ENCODE measurements at places on chromosomes 4 and X.

DNA sequence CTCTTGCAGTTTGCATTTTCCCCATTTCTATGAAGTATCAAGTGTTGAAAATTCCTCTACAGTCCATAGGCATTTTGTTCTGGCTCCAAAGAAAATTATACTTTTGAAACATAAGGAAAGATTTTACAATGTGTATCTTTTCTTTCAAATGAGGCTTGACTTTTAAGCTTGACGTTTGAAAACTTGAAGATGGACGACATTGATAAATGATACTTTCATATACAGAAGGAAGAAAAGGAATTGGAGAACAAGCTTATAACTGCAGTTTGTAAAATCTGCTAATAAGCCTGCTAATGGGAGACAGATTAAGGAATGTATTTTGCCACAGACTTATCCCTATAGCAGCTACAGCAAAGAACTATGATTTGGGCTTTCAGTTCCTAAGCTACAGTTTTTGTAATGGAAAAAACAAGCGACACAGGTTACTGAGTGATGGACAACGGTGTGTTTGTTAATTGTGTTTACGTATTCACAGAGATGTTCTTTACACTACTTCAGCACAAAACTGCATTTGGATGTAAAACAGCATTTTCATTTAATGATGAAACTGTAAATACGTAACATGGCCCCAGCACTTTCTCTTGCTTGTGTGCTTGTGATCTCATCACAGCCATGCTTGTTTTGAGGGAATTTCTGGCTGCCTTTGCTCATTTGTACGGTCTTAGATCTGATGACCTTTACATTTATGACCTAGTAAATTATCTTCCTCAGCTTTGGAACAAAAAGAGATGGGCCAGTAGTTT, 83.2 kb upstream of the FAT1 start:
- peak; percentile 21 for DNase-seq

DNA sequence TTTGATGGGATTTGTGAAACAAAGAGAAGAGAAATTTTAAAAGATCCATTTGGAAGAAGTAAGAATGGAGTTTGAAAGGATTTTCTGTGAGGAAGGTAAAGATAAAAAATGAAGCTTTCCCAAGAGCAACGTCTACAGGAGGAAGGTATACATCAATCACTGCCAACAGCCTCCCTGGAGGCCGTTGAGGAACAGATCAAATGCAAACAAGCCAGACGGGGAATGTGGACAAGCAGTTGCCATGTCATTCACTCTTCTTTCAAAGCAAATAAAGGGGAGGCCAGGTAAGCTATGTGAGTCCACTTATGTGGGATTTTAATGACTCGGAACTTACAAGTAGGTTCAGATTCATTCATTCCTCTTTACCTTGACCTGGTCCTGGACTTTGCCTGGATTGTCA, 1020.5 kb upstream of the AGA start:
- DNase-seq: peak; percentile 53

DNA sequence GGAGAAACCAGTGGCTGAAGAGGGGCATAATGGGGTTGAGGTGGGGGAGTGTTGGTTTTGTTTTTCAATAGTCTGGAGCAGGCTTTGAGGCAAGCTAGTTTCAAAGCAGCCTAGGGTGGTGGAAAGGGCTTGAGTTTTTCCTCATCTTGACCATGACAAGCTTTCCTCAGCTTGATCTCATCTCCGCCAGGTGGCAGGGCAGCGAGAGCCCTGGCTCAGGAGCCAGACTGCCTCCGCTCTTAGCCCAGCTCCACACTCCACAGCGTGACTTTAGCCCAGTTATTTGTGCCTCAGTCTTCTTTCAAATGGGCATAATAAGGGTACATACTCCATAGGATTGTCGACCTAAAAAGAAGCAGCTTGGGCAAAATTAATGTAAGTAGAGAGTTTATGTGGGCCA, 29.9 kb upstream of the SOWAHD start:
- peak; percentile 53 for DNase-seq

DNA sequence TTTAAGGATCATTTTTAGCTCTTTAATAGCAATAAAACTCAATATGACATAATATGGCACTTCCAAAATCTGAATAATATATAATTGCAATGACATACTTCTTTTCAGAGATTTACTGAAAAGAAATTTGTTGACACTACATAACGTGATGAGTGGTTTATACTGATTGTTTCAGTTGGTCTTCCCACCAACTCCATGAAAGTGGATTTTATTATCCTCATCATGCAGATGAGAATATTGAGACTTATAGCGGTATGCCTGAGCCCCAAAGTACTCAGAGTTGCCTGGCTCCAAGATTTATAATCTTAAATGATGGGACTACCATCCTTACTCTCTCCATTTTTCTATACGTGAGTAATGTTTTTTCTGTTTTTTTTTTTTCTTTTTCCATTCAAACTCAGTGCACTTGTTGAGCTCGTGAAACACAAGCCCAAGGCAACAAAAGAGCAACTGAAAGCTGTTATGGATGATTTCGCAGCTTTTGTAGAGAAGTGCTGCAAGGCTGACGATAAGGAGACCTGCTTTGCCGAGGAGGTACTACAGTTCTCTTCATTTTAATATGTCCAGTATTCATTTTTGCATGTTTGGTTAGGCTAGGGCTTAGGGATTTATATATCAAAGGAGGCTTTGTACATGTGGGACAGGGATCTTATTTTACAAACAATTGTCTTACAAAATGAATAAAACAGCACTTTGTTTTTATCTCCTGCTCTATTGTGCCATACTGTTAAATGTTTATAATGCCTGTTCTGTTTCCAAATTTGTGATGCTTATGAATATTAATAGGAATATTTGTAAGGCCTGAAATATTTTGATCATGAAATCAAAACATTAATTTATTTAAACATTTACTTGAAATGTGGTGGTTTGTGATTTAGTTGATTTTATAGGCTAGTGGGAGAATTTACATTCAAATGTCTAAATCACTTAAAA, 15.3 kb downstream of the ALB start:
- no peak for DNase-seq

- no peak for DNase-seq
Measured at GRCh38 chrX:151153086-151153485, 23.3 kb upstream of the GPR50 start.

DNA sequence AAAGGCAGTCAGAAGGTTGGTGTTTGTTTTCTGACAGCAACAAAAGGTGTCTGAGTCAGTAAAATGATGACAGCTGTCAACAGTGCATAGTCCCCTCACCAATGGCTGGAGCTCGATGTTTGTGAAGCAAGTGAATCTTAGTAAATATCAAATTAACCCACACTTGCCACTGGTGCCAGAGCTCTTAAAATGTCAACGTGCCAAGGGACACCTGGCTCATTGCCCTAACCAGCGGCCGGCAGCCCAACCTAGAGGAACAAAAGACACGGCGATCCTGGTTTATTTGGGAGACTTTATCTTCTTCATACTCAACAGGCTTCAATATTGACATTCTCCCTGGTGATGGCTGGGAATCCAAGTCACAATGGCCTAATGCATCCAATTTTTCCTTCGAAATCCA, 143.4 kb downstream of the CPEB2 start:
- DNase-seq: no peak

DNA sequence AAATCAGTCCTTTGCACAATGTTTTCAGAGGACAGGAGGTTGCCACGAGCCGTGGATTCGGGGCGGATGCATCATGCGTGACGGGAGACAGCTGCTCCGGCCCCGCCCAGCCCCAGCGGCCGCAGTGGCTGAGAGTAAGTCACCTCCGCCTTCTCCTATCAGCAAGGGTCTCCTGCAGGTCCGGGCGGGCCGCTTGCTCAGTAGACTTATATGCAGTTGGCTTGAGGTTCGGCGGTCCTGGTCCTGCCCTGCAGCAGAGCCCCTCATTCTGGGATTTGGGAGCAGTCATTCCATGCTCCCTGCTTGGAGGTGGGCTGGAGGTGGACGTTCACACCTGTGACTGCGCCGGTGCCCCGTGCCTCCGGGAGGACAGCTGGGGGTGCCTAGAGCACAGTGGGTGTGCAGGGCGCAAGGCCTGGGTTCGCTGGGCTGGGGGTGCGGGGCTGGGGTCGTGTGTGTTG, 86.3 kb upstream of the ADRA2C start:
- DNase-seq: no peak

- DNase-seq: no peak
Measured at GRCh38 chr4:87679449-87680169, 29.5 kb downstream of the DMP1 start.

DNA sequence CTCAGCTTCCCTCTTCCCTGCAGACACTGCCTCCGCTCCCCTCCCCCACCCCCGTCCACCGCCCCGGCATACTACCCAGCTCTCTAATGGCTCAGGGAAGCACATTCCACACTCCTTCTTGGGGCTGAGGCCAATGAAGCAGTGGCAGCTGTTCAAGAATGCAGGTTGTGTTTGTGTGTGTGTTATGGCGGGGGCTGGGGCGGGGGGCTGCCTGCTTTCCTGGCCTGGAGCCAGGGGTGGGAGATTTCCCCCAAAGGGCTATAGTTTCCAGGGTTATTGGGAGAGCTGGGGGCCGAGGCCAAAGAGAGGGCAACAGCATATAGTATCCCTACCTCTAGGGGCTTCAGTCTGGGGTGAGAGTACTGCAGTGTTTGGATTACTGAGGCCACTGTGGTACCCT, 149.4 kb downstream of the EFNB1 start:
- DNase-seq: peak; percentile 7

- no peak for DNase-seq
Measured at GRCh38 chr4:19492606-19493005, 759.1 kb upstream of the SLIT2 start.

DNA sequence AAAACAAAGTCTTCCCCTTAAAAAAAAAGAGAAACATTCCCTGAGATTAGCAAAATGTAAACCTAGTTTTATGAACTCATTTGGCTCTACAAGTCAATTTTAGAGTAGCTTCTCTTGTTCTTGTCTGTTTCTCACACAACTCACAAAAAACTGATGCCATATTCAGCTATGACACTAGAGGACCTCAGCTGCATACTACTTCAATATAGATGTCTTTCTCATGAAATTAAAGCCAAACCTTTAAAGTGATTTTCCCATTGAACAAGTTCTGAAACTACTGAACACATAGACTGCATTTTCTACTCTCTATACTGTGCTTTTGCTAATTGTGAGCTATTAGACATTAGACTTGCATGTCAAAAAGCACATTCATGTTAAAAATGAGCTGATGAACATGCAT, 49.8 kb downstream of the TBCK start:
- DNase-seq: peak; percentile 64

GRCh38 chr4:128633067-128633466, 176.4 kb upstream of the JADE1 start:
- DNase-seq: no peak

- no peak for DNase-seq
Measured at GRCh38 chr4:27381815-27382214, 521.2 kb downstream of the STIM2 start.

GRCh38 chr4:155367608-155368007, 9.2 kb downstream of the MAP9 start:
- no peak for DNase-seq

- no peak for DNase-seq
Measured at GRCh38 chrX:24643116-24643515, 4.0 kb downstream of the PCYT1B start.

DNA sequence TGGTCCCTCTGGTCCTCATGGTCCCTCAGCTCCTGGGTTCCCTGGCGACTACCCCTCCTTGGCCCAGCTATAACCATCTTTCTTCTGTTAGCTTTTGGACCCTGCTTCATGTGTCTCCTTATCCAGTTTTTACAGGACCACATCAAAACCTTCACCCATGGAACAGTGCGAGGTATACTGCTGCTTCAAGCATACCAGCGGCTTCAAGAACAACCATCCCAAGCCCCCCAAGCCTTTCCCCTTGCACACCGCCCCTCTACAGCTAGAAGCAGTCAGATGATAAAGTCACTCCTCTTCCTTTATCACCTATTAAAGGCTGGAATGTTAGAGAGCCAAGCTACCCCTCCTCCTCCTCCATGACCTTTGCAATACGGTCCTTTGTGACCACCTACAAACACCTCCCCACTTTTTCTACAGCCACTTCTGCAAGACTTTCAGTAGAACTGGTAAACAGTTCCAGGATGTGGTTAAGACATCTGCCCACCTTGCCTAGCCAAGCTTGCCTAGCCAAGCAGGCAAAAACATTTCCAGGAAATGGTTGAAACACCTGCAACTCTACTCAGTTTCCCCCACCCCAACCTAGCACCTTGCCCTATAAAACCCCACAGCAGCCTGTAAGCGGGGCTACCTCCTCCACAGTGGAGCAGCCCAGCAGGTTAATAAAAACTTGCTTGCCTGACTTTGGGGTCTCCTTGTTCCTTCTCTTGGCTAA, 125.7 kb downstream of the ZC4H2 start:
- DNase-seq: no peak

DNA sequence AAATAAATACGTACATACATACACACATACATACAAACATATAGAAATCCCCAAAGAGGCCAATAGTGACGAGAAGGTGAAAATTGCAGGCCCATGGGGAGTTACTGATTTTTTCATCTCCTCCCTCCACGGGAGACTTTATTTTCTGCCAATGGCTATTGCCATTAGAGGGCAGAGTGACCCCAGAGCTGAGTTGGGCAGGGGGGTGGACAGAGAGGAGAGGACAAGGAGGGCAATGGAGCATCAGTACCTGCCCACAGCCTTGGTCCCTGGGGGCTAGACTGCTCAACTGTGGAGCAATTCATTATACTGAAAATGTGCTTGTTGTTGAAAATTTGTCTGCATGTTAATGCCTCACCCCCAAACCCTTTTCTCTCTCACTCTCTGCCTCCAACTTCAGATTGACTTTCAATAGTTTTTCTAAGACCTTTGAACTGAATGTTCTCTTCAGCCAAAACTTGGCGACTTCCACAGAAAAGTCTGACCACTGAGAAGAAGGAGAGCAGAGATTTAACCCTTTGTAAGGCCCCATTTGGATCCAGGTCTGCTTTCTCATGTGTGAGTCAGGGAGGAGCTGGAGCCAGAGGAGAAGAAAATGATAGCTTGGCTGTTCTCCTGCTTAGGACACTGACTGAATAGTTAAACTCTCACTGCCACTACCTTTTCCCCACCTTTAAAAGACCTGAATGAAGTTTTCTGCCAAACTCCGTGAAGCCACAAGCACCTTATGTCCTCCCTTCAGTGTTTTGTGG, 180.7 kb downstream of the AR start:
- DNase-seq: no peak

DNA sequence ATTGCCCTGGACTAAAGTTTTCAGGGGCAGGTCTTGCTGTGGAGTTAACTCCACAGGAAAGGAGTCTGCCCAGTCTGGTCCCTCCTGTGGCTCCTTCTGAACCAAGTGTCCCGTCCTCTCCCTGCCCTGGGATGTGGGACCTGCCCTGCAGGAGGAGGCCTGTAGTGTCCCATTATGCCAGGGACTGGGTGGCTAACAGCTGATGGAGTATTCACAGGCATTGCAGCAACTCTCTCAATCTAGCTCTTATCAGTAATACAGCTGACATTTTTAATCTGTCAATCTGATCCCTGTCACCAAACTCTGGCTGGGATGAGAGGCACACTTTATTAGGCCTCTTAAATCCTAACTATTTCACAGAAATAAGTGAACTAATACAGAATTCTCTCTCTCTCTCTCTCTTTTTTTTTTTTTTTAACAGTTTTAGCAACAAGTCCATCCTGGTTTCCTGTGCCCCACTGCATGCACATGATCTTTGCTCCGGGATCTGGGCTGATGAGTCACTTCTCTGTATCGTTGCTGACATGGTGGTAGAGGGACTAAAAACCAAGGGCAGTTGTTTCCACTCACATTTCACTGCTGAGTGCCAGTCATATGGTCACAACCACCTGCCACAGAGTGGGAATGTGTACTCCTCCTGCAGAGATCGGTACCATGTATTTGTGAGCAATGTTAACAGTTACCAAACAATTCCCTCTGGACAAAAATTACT, 39.1 kb downstream of the HAND2 start:
- no peak for DNase-seq

- DNase-seq: no peak
Measured at GRCh38 chr4:44651425-44651824, at the start of gene YIPF7. Gene YIPF7, minus strand, starts transcription at chr4:44651625. Its CDS starts 1,525 bp downstream, at chr4:44650100.

All from T47D (cell line).